Cardiac muscle cell (in vitro differentiated cells and primary cell): ENCODE measurements at places on chromosomes 4 and X. TPM values are rescaled to one million over a fixed set of nuclear protein-coding genes. Genes with fewer than 3 reads are reported as not detected.
A peak's percentile ranks its signal among the peaks of the same experiment; 100 is the strongest.

CXCL11 gene
- total RNA-seq, result not detected in 2 replicates

DNA sequence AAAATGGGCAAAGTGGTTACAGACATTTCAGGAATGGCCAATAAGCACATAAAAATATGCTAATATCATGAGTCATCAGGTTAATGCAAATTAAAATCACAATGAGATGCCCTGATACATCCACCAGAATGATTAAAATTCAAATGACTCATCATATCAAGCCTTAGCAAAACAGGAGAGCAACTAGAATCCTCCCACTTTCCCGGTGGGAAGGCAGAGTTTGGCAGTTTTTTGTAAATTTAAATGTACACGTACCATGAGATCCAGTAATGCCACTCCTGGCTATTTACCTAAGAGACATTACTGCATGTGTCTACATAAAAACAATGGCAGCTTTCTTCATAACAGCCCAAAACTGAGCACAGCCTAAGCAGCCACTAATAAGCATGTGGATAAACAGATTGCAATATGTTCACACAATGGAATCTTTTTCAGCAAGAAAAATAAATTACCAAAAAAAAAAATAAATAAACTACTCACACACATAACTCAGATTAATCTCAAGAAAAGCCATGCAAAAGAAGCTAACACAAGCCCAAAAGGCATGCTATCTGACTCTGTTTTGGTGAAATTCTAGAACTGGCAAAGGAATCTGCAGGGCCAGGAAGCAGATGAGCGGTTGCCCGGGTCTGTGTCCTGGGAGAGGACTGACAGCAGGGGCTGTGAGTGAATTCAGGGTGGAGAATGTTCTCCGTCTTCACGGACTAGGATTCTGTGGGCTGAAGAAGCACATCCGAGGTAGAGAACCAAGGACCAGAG is 48.8 kb downstream of the AFAP1 start:
- DNase-seq, result peak; percentile 71

GRCh38 chr4:87783781-87784180 is 15.6 kb upstream of the IBSP start:
- DNase-seq, result no peak

DNA sequence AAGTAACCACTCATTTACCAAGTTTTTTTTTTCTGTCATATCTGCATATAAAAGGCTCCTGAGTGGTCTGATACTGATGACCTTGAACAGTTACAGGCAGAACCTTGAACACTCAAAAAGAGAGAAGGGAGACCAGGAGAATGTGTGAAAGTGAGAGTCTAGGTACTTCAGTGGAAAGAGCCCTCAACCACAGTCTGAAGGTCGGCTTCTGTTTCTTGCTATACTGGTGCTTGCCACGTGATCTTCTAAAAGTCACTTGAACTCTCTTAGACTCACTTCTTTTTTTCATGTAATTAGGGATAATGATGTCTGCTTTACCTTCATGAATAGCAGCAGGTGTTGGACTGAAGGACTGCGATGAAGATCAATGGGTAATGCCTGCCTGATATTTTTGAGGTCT is 22.8 kb downstream of the GABRB1 start:
- DNase-seq, result no peak

- DNase-seq, result peak; percentile 38
Observed at GRCh38 chr4:152640058-152640921, 39.5 kb downstream of the TMEM154 start.

TSPAN6 gene
- total RNA-seq, result 57.8 and 86.9 TPM in 2 replicates

DNA sequence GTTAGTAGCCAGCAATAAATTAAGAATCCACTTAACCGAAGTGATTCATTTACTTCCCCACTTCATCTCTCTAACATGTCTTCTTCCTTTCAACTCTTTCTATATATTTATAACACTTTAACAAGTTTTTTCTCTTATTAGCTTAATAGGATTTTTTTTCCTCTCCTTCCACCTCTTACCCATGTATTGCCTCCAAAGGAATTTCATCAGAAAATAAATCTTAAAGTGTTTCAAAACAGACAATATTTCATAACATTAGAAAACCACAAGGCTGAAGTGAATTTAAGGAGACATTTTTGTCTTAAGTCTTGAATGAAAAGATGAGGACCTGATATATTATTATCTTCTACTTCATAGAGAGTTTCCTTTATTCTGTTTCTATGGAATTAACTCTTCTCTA is 101.5 kb downstream of the PDGFC start:
- peak; percentile 60 for DNase-seq

DNA sequence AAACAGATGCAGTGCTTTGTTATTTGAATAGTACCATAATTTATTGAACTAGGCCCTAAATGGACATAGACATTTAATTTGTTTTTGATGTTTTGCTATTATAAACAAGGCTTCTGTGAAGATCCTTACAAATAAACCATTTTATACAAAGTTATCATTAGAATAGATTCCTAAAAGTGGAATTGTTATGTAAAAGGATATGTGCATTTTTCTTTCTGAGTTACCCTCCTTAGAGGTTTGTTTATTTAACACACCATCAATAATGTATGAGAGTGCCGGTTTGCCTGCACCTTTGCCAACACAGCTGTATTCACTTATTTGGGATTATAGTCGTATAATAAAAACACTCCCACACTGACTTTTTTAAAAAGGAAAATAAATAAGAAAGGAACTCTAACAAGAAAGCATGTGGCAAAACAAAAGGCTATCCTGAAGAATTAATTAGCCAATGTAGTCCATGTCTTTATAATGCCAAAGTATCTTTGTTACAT is 84.8 kb downstream of the PAK3 start:
- DNase-seq, result no peak

- DNase-seq, result peak; percentile 73
Observed at GRCh38 chrX:155056877-155057792, 13.8 kb downstream of the CMC4 start.

PRDM8 gene
- 6.3 and 18.8 TPM in 2 replicates for total RNA-seq

GRCh38 chr4:150694438-150694837 is 112.5 kb downstream of the MAB21L2 start:
- DNase-seq, result no peak

DNA sequence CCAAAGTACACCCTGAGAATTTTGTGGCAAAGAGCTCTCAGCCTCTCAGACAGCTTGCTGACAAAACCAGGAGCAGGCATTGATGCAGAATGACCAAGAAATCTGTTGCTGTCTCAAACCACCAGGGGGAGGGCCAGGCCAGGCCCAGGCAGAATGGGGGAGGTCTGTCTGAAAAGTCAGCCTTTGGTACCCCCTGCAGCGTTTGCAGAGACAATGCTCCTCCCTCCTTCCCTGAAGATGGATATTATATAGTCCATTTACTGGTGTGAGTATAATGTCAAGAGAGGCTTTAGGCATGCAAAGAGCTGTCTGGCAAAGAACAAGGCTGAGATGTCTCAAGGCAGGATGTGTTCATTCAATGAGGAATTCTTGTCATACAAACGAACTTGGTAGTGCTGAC is 52.9 kb upstream of the TRPC5OS start:
- DNase-seq, result no peak

TMEM154 gene
- 0.12 and 0.67 TPM in 2 replicates for total RNA-seq

DNA sequence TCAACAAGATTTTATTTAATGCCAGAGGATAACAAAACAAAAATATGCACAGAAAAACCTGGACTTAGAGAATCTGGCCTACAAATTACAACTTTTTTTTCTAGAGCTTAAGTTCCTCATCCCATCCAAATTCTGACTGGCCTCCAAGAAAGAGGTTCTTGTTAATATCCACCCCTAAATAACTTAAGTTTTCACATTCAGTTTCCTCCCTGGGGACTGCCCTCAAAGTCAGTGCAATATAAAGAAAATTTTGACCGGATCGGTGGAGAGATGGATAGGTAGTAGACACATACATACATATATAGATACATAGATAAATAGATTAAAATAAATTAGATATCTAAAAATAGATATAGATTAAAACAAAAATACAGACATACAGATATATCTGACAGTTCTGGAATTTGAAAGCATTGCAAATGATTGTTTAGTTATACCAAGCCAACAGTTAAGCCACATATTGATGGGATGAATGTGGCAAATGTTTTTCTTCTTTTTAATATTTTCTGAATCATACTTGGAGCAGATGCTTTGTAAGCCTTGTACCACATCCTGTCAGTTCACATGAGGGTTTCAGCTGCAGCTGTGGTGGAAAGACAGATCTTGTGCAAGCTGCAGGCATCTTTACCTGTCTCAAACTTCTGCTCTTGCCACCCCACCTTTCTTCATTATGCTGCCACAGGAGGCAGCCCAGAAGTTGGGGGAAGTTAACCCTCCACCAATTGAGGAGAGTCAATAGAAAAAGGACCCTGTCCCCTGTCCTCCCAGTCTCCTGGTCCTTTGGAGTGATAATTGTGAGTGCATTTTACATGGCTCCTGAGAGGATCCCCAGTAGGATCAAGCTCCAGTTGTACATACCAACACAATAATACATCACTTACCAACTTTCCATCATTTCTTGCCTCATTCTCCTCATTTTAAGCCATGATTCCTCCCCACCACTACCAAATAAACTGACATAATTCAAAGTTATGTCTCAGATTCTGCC is 58.5 kb upstream of the PRDM8 start:
- peak; percentile 33 for DNase-seq

FANCB gene
- total RNA-seq, result 0.49 and 1.3 TPM in 2 replicates

HSFX2 gene
- not detected in 2 replicates for total RNA-seq

CT45A2 gene
- total RNA-seq, result not detected in 2 replicates
